Stimulated activated CD4-positive, alpha-beta T cell treated with anti-CD3 and anti-CD28 coated beads, Interleukin-1b, Interleukin-23, amount 100 ng/mL, for 1 hour (primary cell): ENCODE measurements at places on chromosomes 6 and 20.

GRCh38 chr6:108526739-108527174 is 34.0 kb upstream of the FOXO3 start:
- no peak for DNase-seq

GRCh38 chr20:41040855-41041254 is 12.2 kb downstream of the TOP1 start:
- no peak for DNase-seq

DNA sequence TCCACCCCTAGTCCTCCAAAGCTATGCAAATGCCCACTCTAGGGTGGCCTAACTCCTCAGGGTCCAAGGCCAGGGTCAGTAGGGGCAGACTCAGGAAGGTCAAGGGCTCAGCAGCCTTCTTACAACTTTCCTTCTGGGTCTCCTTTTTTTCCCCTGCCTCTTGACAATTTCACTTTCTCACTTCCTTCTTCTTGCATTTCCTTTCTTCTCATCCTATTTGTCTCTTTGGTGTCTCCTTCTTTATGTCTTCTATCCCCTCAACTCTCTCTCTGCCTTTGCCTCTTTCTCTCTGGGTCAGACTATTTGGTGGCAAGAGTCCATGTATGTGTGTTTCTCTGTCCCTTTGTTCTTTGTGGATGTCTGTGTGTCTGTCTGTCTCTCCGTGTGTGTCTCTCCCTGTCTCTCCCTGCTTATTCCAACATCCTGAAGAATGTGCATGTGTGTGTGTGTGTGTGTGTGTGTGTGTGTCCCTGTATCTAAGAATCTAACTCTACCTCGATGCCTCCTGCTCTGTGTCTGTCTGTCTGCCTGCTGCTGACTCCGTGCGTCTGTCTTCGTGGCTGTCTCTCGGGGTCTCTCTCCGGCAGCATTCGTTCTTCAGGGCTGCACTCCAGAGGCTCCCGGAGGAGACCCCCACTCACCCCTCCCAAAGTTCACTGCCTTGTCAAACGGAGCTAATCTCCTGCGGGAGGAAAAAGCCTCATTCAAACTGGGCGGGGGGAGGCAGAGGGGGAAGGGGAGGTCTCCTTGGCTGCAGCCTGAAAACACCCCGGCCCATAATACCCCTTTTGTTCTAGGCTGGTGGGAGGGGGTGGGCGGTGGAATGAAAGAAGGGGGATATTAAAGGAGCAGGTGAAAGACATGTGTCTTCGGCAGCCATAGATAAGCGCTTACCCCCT is 51.7 kb upstream of the FOXP4 start:
- DNase-seq = no peak

- no peak for DNase-seq
These were observed 71.9 kb upstream of the PLCB4 start for GRCh38 chr20:8996817-8997512.

- DNase-seq = no peak
These were observed 142.5 kb upstream of the PREP start for GRCh38 chr6:105545228-105545920.

DNA sequence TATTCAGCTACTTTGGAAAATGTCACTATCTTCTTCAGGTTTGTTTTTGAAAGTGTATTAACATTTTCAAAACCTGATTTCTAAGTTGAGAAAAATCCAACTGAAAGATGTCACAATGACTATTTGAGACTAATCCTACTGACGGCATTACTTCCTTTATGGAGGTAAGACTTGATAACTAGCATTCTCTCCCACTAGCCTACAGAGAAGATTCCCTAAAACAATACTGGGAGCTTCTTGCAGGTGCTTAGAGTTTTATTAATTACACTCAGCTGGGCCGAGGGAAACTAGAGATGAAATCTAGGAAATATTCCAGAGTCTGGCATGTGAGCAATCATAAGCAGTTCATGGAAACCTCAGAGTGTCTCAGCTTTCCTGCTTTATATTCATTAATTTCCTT is 114.0 kb downstream of the LCA5 start:
- DNase-seq = no peak

GRCh38 chr6:133159255-133159795 is 81.8 kb upstream of the EYA4 start:
- DNase-seq = no peak

DNA sequence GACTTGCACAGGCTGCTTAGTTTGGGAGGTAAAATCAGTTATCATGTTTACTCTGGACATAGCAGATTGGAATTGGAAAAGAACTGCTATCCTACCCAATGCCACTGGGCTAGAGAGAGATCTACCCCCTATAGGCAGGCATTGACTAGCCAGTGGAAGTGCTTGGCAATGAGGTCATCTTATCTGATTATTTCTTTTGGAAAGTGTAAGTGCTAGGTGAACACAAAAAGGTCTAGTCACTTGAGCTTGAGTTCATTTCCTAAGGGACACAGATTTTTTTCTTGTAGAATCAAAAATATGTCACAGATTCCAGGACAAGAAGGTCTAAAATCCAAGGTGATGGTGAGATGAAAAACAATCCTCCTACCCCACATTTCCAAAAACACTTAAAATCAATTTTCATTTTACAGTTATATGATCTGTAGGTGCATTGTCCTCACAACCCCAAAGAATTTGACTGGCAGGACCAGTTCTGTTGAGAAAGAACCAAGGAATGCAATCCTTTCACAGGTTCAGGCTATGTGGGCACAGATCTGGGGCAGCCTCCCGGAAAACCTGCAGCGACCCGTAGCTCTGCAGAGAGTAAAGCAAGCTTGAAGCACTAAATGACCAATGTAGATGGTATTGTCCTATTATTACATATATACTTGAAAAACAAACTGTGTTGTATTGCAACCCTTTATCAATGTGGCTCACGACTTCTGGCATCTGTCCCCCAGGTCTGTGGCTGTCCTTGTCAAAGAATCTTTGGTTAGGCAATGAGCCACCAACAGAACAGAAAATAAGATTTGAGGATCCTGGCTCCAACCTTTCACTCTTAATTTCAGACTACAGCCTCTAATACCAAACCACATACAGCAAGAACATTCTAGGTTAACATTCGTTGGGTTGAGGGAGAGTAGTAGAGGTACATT is 67.3 kb upstream of the ADTRP start:
- DNase-seq = no peak

DNA sequence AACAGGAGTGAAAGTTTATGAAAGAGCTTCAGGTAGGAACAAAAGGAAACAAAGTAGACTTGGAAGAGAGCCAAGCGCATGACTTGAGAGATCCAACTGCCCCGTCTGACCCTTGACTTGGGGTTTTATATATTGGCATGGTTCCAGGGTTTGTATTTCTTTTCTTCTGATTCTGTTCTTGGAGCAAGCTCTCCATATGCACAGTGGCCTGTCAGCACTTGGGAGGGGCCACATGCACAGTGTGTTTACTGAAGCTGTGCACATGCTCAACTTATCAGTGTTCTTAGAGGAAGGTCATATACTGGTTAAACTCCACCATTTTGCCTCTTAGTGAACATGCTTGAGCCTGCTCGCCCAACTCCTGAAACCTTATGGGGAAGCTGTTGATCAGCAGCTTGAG is 953.7 kb downstream of the TFAP2A start:
- DNase-seq = no peak
